ENCODE measurements at places on chromosomes 11 and 22. TPM values are rescaled to one million over a fixed set of nuclear protein-coding genes. Genes with fewer than 3 reads are reported as not detected.

Gene SULT4A1
- not detected for total RNA-seq

DNA sequence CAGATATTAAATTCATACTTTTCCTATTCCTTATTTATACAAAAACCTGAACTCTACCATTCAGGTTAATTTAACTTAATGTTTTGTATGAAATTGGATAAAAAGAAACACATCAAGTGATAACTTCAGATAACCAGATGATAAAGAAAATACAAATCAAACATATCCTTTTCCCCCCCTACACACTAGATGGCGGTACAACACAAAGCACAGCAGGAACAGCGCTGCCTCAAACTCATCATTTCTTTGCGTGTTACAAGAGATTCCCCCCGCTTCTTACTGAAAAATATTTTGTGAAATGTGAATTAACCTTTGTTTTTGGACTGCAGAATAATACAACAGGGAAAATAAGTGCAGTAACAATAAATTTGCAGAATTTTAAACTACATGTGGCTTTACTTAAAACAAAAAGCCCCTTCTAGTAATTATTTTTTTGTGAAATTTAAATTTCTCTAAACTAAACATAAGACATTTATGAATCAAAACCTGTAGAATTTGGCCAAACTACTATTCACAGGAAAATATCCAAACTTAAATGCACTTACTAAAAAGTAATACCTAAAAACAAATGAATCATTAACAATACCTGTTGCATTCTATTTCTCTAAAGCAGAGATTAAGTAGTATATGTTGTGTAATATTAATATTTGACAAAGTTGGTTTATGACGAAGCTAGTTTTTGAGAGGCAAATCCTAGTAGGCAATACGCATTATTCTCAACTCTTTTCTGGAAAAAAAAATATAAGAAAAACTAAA is 74.4 kb downstream of the ARHGAP32 start:
- DNase-seq, result peak; percentile 8
- H3K36me3 ChIP-seq, result no peaks in the 10 kb centered on the region
- peaks cover 2% of the 10 kb centered on the region for H3K27me3 ChIP-seq

DNA sequence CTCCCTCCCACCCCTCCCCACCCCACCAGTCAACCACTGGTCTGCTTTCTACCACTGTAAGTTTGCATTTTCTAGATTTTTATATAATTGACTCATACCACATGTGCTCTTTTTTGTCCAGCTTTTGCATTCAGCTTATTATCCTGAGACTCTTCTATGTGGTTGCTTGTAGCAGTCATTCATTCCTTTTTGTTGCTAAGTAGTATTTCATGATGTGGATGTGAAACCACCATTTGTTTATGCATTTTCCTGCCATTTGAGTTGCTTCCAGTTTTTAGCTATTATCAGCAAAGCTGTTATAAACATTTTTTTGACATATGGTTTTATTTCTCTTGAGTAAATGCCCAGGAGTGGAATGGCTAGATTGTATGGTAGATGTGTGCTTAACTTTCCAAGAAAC is 77.0 kb upstream of the FGF3 start:
- no peak overlapping the region for H3K4me3 ChIP-seq
- H3K27ac ChIP-seq, result no peak overlapping the region
- H3K27me3 ChIP-seq, result no peaks in the 10 kb centered on the region
- H3K4me1 ChIP-seq, result no peaks in the 10 kb centered on the region
- H3K36me3 ChIP-seq, result no peaks in the 10 kb centered on the region

- DNase-seq, result no peak
- peaks cover 52% of the 10 kb centered on the region for H3K27me3 ChIP-seq
These were observed 551 bp downstream of the DBX1 start for GRCh38 chr11:20159466-20160381.

All from CD4-positive, CD25-positive, alpha-beta regulatory T cell (primary cell).